Stimulated activated naive CD8-positive, alpha-beta T cell treated with anti-CD3 and anti-CD28 coated beads, Interleukin-15, Interleukin-2, amounts not matched to agents 100 U/mL and 50 U/mL, for 24 hours (primary cell): ENCODE measurements at places on chromosomes 4 and X.

- no peak for DNase-seq
These were observed 182.7 kb upstream of the FGF16 start for GRCh38 chrX:77264490-77264889.

GRCh38 chrX:102958794-102959193 lies 21.7 kb downstream of the RAB40AL start:
- DNase-seq = no peak

DNA sequence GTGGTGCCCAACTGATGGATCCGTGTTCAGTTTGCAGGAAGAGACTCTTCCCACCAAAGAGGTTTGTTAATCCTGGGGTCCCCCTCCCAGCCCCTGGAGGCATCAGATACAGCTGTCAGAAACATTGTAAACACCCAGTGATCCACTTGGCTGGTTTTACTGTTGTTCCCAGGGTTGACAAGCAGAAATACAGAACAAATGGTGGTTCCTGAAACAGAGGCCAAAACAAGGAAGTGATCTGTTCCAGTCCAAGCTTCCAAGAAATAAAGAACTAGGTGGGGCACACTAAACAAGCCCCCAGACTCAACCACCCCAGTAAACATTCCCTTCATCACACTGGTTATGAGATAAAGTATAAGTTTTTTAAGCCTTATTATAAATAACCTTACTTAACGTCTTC lies 1.4 kb downstream of the TMLHE start:
- no peak for DNase-seq

DNA sequence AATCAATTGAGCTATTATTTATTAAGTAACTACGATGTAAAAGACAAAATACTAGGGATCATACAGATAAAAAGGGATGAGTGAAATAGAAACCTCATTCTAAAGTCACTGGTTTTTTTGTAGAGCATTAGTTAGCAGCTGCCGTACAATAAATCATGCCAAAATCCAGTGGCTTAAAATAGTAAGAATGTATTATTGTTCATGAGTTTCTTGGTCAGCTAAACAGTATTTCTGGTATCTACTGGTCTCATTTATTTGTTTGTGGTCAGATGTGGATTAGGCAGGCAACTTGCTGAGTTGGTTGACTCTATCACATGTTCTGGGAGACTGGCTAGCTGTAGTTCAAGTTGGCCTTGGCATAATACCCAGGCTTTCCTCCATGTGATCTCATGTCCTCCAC lies 667.3 kb downstream of the GALNTL6 start:
- DNase-seq = no peak

- DNase-seq = no peak
These were observed 1831.4 kb downstream of the ARAP2 start for GRCh38 chr4:34412911-34413310.

DNA sequence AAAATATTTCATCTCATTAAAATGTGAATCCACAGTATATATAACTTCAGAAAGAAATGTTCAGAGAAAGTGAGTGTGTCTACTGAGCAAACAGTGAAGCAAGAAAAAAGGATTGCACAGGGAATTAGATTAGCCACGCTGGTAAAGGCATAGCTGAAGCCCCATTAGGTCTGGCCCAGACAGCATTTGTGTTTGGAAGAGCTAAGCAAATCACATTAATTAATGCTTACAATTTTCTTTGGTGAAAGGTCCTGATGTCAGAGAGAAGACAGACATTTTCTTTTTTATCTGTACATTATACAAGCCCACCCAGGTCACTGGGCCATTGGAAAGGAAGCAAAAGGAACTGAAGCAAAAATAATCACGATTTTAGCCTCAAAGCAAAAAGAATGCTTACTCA lies 354.6 kb downstream of the GRID2 start:
- DNase-seq = no peak

DNA sequence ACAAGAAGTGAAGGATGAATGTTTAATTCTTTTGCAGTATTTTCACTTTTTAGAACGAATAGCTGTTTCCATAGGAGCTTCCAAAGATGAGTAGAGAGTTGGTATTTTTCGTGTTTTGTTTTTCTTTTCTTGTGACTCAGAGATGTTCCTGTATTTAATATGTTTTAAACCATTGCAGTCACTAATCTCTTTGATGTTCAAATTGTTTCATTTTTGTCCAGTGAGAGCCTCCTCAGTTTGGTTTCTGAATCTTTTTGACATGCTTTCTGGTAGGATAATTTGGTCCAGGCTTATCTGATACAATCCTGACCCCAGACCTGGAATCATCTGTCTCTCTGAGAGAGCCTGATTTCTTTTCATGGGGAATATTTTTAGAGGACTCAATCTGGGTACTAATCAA lies 41.6 kb downstream of the BEX3 start:
- no peak for DNase-seq

- DNase-seq = no peak
These were observed 119.3 kb upstream of the CLNK start for GRCh38 chr4:10803713-10804343.

DNA sequence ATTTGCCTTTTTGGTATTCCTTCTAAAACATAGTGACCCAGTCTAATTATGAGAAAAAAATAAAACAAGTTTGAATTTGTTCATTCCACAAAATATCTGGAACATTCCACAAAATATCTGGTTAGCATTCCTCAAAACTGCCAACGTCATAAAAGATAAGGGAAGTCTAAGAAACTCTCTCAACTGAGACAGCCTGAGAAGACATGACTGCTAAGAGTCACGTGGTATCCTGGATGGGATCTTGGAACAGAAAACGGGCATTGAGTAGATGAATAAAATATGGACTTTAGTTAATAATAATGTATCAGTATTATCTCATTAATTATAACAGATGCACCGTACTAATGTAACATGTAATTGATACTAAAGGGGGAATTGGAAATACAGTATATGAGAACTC lies 280.9 kb downstream of the ARAP2 start:
- DNase-seq = no peak

DNA sequence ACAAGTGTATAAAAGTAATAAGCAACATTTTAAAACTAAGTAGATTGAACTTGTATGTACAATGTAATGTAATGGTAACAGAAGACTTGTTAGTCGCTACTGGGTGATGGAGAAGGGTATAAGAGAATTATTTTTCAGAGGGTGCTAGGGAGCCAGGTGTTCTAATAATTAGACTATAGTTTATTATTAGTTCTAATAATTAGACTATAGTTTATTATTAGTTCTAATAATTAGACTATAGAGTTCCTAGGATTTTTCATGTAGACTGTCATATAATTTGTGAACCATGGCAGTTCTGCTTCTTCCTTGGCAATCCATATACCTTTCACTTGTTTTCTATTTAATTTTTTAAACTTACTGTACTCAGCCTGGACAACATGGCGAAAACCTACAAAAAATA lies 117.3 kb upstream of the TSPAN5 start:
- no peak for DNase-seq

DNA sequence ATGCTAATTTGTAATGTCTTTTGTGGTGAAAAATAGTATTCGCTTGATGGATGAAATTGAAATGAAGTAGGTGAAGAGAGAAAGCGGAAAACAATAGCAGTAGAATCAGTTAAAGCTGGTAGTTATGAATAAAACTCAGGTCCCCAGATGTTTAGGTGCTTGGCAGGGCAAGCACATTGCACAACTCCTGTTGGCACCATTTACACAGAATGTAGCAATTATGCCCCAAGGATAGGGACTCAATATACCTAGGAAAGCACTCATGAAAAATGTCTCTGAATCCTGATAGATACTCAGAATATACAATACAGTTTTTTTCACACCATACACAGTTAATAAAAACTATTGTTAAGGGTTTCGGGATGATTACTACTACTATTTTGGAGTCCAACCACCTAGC lies 26.5 kb upstream of the GRIA3 start:
- DNase-seq = no peak

DNA sequence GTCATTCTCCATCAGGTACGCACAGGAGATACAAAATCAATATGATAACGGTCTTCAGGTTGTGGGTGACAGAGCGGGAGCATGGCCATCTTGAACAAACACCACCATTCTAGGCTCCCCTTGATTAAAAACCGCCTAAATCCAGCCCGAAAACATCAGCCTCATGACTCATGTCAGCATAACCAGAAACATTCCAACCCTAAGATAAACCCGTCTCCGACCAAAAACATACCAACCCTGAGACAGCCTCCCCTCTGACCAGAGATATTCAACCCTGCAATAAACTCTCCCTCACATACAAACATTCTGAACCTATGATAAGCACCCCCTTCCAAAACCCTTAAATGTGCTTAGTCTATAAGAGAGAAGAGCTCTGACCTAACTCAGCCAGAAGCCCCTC lies 157.9 kb downstream of the DHRSX start:
- no peak for DNase-seq

GRCh38 chr4:64341711-64342110 lies 67.5 kb downstream of the TECRL start:
- no peak for DNase-seq

- DNase-seq = no peak
These were observed 12.8 kb upstream of the SCARB2 start for GRCh38 chr4:76226418-76226817.

DNA sequence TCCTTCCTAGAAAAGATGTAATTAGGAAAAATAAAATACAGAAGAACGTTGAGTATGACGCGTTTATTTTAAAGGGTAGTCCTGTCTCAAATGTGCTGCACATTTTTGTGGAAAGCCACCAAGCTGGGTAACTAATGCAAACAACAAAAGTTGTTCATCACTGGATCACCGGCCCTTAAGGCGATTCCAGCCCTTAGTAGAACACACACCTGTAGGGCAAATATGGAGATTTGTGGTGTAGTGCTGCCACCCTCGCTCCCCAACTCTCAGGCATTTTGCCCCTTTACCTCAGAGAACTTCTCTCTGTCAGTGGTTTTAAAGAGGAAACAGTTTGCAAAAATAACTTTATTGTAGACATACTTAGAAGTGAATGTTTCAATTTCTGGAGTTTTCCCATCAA lies 1.9 kb downstream of the TBL1X start:
- DNase-seq = no peak

GRCh38 chr4:122163767-122164166 lies 11.6 kb downstream of the BLTP1 start:
- no peak for DNase-seq

DNA sequence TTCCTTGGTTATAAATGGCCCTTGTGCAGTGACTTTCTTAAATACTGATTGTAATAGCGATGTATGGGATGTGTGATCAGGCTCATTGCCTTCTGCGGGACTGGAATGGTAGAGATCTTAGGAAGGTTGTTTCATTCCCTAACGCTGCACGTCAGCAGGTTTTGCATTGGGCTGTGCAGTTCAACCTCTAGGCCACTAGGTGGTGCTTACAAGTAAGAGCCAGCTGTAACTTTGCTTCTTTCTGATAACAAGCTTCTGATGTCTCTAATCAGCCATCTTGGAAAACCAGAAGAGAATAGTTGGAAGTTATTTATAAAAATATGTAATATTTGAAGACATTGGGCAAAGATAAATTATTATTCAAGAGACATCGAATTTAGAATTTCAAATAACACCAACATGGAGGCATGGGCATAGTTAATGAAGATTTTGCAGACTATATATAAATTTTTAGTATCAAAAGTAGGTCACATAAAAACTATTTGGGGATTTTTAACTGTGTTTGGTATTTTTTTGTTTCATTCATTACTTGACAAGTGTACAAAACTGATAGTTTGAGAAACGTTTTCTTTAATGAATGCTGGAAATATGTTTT lies 339.7 kb upstream of the PCDH7 start:
- DNase-seq = peak; percentile 21

DNA sequence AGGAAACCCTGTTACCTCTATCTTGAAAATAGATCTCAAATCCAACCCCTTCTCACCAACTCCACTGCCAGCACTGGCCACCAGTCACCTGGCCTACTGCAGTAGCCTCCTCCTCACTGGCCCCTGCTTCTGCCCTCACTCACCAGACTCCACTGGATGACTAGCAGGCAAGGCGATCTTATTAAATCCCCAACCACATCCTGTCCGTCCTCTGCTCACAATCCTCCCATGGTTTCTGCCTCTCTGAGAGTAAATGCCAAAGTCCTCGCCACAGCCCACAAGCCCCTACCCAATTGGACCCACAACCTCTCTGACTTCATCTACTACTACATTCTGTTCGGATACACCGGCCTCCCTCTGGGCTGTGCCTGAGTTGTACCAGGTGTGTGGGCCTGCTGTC lies 5.4 kb upstream of the PIM2 start:
- DNase-seq = no peak

DNA sequence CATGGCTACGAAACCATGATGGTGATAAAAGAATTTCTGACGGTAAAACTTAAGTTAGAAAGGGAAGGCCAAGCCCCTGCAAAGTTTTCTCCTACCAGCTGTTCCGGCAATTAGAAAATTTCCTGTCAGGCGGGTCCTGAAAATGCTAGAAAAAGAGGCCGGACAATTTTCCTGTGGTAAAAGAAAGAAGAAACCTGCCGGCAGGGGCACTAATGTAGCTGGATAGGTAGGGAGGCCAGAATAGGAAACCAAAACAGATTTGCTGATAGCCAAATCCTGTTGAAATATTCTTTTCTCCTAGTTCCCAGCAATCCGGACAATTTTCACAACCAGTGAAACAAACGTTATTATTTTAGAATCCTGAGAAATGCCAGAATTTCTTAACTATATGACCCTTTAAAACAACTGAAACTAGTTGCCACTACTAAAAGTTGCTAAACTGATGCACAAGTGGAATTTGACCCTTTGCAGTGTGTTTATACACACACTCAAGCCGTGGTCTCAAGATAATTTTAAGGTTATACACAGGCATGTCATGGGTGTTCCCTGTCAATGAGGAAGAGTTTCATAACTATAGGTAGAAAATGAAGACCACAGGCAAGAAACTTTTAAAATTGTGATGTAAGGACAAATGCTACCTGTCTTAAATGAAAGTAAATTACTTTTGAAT lies 47.7 kb downstream of the RPS6KA3 start:
- no peak for DNase-seq

DNA sequence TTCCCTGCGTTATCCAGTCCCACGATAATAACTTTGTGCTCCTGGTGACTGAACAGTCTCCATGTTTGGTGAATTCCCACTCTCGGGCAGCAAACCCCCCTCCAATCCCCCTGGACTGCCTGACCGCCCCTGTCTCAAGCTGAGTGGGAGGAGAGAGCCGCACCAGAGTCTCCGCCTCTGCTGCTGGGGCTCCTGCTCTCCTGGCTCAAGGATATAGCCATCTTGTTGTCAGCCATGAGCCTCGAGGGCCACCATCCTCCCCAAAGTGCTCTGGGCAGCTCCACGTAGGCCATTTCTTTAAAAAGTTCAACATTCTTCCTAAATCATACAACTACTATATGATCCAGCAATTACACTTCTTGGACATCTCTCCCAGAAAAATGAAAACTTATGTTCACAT lies 49.3 kb upstream of the PGRMC1 start:
- no peak for DNase-seq

GRCh38 chrX:115189110-115189509 lies at the start of gene RBMXL3:
Gene RBMXL3 (plus strand): TSS chrX:115189410. CDS start chrX:115189442, 32 bp downstream.
- DNase-seq = no peak

GRCh38 chr4:104860238-104861123 lies 286.2 kb upstream of the TET2 start:
- DNase-seq = peak; percentile 54

GRCh38 chr4:76058888-76059426 lies 15.6 kb upstream of the ART3 start:
- DNase-seq = no peak
